T follicular helper cell (primary cell): ENCODE measurements at places on chromosomes 11 and 22.

DNA sequence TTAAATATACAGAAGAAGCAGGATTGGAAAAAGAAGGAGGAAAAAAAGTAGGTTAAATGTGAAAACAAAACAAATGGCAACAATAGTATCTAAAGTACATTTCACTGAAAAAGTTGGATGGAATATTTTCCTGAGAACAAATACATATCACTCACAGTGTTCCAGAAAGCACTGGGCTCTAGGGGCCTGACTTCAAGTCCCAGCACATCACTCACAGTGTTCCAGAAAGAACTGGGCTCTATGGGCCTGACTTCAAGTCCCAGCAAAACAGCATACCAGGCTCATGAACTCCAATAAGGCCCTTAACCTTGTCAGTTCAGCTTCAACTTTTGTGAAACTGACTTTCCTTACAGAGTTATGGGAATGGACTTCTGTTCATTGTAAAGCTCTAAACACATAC lies 46.0 kb upstream of the CCDC34 start:
- no peak for DNase-seq

- no peak for DNase-seq
These were observed 529.6 kb downstream of the NTM start for GRCh38 chr11:131899950-131900580.

GRCh38 chr22:37419969-37420685 lies 7.2 kb downstream of the ELFN2 start:
- DNase-seq, result no peak

- no peak for DNase-seq
These were observed 24.2 kb downstream of the FBLN1 start for GRCh38 chr22:45526768-45527360.

DNA sequence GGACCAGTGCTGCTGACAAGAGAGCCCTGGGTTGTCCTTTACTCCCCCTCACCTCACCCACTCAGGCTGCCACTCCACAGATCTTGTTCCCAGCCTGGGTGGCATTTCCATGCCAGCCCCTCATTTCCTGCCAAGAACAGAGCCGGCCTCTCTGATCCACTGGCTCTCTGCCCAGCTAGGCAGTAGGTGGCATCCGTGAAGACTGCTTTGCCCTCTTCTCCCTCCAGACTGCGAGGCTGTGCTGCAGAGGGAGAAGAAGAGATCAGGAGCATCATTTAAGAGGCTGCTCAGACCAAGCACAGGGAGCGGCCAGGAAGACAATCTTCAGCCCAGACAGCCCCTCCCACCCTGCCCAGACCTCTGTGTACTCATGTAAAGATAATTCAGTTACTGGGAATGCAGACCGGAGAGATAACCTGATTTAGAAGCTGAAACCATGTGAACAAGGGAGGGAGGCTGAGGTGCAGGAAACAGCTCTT lies 126.9 kb upstream of the NCAM1 start:
- DNase-seq, result no peak

DNA sequence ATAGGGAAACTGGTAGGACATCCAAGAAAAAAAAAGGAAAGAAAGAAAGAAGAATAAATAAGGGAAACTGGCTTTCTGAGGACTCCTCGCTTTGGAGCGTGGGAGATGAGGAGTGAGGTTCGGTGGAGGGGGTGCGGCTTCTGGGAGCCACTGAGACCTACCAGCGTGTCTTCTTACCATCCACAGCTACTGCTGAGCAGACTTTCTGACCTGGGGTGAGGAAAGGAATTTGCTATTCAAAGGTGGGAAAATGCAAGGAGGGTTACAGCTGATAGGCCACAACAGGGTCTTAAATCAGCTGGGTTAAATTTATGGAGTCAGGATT lies 488 bp upstream of the SELENOM start:
- no peak for DNase-seq

- no peak for DNase-seq
These were observed 123.2 kb upstream of the BID start for GRCh38 chr22:17897426-17897825.

DNA sequence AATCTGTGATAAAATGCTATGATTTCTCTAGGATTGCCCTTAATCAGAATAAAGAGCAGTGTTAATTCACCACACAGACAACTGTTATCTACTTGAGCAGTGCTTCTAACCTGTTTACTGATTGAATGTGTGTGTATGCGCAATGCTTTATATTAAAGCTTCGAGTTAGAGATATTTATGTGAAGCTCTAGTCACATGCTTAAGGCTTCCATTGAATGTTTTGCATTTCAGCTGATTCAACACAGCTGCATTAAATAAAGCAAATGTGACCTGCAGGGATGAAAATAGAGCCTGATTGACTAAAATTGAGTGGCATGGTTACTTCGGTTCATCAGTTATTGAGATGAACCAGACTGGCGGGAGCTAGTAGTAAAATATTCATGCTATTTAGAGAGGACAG lies 395.3 kb downstream of the JRKL start:
- DNase-seq, result no peak

GRCh38 chr11:124898263-124898680 lies 607 bp upstream of the ROBO4 start:
- DNase-seq, result no peak

DNA sequence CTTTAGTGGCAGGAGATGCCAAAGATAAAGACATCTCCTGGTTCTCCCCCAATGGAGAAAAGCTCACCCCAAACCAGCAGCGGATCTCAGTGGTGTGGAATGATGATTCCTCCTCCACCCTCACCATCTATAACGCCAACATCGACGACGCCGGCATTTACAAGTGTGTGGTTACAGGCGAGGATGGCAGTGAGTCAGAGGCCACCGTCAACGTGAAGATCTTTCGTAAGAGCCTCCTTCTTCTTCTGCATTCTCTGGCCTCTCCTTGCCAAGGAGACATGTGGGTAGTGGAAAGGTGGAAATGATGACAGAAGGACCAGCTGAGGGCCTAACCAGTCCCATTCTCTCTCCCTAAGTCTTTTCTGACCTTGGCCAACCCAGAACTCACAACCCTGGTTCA lies 110.1 kb upstream of the TTC12 start:
- DNase-seq, result no peak

GRCh38 chr11:133515107-133515506 lies 17.2 kb downstream of the OPCML start:
- no peak for DNase-seq

DNA sequence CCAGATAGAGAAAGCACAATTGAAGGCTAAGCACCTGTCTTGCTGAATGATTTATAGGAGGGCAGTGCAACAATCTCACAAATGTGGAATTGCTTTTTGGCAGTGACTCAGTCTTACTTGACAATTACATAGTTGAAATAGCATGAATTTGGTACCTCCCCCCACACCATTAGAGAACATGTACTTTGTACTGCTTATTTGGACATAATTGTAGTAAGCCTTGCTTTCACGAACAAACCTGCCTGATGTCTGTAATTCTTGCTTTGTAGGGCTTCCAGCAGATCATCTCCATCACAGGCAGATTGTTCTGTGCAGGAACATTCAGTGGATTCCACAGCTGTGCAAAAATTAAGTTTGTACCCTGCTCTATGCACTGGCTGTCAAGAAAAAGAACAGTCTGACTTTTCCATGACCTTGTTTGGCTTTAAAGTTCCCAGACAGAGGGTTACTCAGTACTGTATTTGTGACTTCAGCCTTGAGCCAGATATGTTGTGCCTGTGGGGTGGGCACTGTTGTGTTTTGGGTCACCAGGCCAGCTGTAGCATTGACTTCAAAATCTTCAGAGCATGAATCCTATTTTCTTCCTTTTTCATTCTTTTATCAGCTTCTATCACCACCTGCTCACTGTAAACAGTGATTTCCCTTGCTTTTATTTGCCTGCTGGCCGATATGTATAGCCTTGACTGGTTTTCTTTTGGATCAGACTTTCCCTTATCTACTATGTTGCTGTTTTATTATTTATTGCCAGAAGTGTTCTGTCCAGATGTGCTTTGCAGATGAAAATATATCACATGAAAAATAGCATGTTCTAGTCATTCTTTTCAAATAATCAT lies 941.0 kb upstream of the CHORDC1 start:
- no peak for DNase-seq

DNA sequence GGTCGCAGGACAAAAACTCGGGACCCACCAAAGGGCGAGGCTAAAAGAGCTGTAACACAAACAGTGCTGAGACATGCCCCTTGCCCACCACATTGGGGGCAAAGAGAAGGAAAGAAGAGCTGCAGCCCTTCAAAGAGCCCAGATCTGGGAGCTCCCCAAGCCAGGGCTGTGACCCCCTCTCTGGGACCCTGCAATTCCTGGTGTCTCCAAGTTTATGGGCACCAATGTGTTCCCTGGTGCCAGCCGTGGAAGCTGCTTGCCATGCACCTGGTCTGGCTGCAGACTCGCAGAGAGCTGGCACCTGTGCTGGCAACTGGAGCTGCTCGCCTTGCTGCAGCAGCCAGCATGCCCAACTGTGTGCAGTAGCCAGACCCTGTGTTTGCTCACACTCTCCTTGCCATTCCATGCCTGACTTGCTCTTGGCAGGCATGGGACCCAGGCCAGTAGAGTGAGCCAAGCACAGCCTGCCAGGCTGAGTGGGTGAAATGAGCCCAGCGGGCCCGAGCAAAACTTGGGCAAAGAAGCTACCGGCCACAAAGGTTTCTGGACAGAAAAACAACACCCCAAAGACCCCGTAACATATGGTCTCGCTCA lies 16.0 kb downstream of the RRP8 start:
- no peak for DNase-seq

DNA sequence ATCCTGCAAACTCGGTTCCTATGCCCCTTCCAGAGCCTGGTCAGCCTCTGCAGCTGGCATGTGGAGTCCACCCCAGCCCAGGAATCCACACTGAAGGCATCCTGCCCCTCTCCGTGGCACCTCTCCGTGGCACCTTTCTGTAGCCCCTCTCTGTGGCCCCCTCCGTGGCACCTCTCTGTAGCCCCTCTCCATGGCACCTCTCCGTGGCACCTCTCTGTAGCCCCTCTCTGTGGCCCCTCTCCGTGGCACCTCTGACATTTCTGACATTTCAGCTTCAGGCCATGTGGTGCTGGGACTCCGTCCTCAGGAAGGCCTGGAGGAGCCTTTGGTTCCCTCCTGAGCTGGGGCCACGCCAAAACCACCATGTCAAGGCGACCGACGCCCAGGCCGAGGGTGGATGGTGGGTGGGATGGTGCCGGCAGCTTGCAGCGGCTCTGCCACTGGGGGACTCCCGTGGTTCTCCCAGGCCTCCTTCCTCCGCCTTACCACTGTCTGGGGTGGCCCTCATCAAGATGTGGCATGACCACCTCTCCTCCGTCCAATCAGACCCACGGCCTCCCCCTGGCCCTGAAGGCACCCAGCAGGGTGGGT lies 1518.5 kb downstream of the BRD1 start:
- DNase-seq, result no peak

- DNase-seq, result no peak
These were observed 10.4 kb downstream of the NHERF4 start for GRCh38 chr11:119195680-119196079.

DNA sequence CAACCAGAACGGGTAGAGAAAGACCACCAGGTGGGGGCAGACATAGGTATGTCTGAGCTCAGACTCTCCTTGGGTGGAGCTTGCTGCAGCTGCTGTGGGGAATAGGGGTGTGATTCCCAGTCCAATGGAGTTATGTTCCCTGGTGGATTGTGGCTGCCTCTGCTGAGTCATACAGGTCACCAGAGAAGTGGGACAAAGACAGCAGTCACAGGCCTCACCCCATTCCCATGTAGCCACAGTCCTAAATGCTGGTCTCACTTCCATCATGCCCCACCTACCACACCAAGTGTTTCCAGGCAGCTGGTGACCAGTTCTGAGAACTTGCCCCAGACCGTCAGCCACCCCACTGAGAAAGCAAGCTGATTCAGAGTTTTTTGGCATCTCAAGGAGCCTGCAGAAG lies 17.5 kb downstream of the OR52E5 start:
- DNase-seq, result no peak

GRCh38 chr11:132064987-132065620 lies 694.7 kb downstream of the NTM start:
- DNase-seq, result no peak

DNA sequence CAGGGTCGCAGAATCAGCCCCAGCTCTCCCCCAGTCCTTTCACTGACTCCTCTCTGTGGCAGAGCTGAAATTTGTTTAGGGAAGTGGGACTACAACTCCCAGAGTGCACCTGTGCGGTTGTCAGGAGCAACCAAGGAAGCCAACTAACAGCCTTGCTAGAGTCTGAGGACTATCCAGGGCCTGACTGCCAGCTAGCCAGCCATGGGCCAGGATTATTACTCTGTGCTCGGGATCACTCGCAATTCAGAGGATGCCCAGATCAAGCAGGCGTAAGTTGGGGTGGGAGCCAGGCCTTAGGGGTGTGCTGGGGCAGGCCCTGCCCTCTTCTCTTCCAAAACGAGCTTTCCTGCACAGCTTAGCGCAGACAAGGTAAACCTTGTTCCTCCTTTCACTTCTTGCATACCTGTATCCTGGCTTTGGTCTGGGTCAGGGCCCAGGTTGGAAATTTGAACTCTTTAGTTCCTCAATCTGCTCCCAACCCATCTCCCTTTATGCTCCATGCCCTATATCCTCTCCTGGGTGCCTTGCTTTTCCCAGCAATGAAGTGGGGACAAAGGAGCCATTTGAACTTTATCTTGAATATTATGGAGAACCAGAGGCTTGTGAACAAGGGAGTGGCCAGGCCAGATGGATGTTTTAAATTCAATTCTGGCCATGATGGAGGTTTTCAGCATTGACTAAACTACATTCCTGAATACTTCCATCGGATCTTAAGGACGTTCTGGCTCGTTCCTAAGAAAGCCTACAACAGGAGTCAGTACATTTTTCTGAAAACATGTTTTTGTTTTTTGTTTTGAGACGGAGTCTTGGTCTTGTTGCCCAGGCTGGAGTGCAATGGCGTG lies at the start of gene DNAJB13:
Gene DNAJB13 (plus strand): TSS at position 158 of the 842 bp plus-strand sequence. CDS start 44 bp downstream, at position 202.
- no peak for DNase-seq

GRCh38 chr22:49657974-49658590 lies 169.6 kb downstream of the BRD1 start:
- no peak for DNase-seq

DNA sequence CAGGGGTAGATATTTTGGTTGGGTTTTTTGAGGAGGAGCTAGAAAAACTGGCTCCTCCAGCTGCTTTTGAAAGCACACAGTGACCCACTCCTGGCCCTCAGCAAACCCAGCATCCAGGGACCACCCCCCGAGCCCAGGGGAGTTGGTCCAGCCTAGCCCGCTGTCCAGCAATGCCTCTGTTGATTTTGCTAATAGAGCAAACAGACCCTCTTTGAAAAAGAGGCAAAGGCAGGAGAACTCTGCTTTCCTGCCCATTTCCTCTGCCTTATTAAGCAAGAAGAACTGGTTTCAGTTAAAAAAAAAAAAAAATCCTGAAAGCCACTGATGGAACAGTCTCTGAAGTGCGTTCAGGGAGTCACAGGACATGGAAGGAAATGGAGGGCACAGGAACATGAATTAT lies 25.3 kb downstream of the ABTB2 start:
- DNase-seq, result no peak

- DNase-seq, result no peak
These were observed 1.2 kb downstream of the MAPK8IP2 start for GRCh38 chr22:50601669-50602337.

GRCh38 chr11:119480380-119481020 lies 57.5 kb upstream of the THY1 start:
- DNase-seq, result no peak
